AG09309 (cell line): ENCODE measurements at places on chromosomes 7 and 10.
A peak's percentile ranks its signal among the peaks of the same experiment; 100 is the strongest.

DNA sequence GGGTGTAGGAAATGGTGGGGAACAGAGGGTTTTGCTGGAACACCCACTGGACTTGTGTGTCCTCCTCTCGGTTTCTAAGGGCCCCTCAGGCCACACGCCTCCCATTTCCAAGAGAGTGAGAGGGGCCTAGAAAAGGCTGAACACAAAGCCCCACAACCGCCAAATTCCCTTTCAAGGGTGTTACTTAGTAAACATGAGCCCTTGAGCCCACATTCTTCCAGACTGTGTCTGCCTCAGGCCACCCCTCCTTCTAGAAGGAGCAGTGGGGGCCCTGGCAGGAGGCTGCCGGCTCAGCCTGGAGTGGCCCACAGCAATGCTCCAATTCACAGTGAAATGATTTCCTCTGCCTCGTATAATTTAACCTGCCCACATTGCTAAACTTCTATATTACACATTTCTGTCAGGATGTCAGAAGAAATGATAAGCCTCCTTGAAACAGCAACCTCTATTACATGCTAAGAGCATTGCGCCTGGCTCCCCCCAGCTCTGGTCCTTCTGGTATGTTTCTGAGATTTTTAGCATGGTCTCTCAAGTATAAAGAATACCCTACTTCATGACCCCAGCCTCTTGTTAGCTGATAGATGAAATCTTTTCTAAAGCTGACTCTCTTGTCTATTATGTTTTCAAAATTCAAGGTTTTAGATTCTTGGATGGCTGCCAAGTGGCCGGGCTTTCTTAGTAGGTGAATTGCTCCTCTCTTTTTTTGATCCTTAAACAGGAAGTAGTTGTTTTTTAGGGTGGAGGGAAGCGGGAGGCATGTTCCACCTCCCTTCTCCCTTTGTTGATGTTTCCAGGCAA, 673.9 kb upstream of the GALNT17 start:
- no peak for DNase-seq

GRCh38 chr7:116113310-116113709, 82.7 kb upstream of the TFEC start:
- DNase-seq = no peak

- DNase-seq = peak; percentile 39
Observed at GRCh38 chr7:139246905-139247304, 15.9 kb downstream of the UBN2 start.

DNA sequence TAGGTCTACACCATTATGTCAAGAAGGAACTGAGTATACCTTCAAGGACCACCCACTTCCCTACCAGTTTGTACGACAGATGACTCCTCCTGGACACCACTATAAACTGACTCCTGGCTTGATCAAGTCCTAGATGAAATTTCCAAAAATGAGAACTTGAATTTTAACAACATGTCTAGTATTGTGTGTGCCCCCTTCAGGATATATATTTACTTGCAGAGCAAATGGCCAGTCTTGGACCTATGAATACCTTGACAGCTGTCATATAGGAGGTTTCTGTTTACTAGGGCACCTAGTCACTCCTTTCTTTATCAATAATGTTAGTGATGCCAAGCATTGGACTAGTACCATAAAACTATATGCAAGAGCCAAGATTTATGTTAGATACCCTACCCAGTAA, 94.1 kb upstream of the TMEM26 start:
- no peak for DNase-seq

- no peak for DNase-seq
Observed at GRCh38 chr7:40003597-40003996, 53.5 kb downstream of the CDK13 start.

- DNase-seq = no peak
Observed at GRCh38 chr10:49186613-49187012, 1.6 kb downstream of the TMEM273 start.

DNA sequence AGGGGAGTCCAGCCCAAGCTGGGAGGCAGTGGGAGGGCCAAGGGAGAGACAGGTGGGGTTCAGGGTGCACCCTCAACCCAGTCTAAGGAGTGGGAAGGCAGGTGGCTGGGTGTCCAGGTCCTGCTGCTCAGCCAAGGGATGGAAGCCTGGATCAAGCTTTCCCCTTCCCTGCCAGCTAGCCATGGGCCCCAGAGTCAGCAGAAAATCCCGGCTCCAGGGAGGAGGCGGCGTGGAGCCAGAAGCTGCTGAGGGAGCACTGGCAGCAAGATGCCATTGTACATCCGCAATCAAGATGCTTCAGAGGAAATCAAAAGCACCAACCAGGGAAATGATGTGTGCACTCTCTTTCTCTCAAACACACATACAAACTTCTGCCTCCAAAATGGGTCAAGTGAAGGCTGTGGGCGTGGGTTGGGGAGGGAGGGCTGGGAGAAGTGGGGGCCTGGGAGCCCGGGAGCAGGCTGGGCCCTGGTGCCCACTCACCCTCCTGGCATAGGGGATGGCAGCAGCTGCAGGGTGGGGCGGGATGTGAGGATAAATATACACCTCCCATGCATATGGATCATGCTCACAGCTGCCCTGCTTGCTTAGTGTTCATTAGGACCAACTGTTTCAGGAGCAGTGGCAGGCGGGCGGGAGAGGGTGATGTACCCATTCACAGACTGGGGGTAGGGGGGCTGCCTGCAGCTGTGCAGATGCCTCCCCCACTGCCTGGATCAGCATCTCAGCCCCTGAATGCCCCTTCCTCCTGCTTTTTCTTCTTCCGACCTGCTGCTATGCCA, 24.2 kb downstream of the TRIM8 start:
- DNase-seq = no peak

DNA sequence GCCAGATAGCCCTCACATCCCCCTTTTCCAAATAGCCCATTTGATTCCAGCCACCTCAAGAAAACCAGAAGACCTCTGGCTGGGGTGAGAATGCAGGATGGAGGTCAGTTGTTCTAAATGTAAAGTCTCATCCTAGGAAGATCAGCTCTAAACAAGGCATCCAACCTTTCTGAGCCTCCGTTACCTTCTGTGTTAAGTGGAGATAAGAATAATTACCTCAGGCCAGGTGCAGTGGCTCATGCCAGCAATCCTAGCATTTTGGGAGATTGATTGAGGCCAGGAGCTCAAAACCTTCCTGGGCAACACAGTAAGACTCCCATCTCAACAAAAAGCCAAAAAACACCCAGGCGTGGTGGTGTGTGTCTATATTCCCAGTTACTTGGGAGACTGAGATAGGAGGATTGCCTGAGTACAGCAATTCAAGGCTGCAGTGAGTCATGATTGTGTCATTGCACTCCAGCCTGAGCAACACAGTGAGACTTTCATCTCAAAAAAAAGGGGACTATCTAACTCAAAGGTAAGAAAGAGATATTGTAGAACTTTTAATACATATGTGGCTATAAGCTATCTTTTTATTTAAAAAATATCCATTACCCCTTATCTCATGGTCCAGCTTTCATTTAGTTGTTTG, 43.5 kb downstream of the PRTFDC1 start:
- peak; percentile 23 for DNase-seq
